Skin of body (tissue), 3 donors: ENCODE measurements at places on chromosomes 1 and 21. TPM values are rescaled to one million over a fixed set of nuclear protein-coding genes. Genes with fewer than 3 reads are reported as not detected.

- DNase-seq = no peak
Observed at GRCh38 chr1:21301794-21302440, 11.7 kb upstream of the ECE1 start.

DNA sequence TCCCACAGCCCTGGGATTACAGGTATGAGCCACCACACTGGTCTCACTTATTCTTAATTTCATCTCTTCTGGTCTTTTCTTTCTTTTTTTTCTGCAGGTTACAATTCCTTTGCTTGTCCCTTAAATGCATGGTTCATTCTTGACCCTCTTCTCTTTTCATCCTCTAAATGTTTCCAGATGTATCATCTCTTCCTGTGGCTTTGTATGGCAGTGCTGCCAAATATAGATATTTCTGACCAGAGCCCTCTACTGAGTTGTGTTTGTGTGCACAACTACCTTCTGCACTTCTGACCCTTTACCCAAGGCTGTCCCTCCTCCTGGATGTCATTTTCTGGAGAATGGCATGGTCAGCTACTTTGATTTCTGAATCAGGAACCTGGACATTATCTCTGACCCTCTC lies 32.5 kb downstream of the OLFML3 start:
- no peak for DNase-seq

- no peak for DNase-seq
Observed at GRCh38 chr1:70966018-70966638, 81.5 kb downstream of the PTGER3 start.

DNA sequence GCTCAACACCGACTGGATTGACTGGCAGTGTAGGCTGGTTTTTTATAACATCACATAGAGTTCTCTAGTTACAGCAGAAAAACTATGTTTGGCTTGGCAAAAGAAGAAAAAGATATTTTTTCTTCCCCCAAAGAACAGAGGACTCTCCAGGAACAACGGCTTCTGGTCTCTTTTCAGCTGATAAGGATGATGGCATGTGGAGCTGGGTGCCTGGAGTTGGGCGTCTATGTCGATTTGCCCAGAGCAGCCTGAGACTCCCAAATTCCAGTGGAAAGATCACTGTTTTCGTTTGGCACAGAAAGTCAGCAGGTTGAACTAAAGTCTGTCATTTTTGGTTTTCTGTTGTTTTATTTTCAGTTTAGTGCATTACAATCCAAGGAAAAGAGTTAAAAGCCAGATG lies 91.1 kb downstream of the SMYD2 start:
- DNase-seq = no peak

DNA sequence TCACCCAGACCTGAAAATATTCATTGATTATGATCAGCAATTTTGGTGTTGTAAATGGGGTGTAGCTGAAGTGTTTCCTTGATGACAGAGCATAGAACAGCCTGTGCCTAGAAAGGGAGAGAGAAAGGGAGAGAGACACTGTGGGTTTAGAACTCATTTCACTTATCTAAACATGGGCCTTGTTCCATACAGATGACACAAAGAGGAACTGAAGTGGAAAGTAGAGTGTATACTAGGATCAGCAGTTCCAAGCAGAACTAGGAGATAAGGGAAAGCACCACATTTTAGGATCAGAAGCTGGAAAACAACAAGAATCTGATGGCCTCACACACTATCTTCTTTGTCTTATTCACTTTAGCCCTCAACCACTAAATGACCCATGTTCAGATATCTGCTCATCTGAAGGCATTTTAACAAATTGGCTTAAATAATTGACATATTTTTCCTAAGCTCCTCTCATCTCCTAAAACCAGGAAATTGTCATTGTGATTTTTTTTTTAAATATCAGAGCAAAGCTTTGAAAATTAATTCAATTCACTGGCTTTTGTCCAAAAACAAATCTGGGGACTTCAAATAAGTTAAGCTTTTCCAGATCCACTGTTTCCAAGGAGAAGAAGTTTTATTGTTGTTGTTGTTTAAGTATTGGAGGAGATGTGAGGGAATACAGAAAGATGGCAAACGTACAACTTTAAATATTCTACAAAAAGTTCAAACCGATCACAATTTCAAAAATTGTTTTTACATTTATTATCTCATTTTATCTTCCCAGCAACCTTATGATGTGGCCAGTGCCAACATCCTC lies 103.8 kb downstream of the LYPLAL1 start:
- DNase-seq = peak; percentile 75

GRCh38 chr1:22247527-22248245 lies 104.8 kb upstream of the WNT4 start:
- no peak for DNase-seq

DNA sequence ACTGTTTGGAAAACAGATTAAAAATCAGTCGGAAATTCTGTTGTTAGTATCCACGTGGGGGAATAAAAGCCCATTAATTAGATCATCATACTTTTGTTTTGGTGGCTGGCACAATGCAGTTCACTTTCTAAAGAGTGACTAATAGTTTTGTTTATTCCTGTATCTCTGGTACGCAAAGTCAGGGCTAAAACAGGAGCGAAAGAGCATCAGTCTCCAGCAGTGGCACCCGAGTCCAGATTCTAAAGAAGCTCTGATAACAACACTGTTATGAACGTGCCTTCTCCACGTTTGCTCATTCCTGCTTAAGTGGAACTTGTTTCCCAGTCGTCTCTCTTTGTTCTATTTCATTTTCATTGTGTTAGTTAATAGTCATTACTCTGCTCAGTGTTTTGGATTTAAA lies 69.6 kb downstream of the HSPA13 start:
- DNase-seq = no peak

- no peak for DNase-seq
Observed at GRCh38 chr1:210726621-210727020, 397.9 kb downstream of the HHAT start.

GRCh38 chr1:155977690-155978324 lies 540 bp downstream of the ARHGEF2 start:
- peak; percentile 40 for DNase-seq

GRCh38 chr1:30759718-30760281 lies 2.2 kb upstream of the LAPTM5 start:
- no peak for DNase-seq

- peak; percentile 11 for DNase-seq
Observed at GRCh38 chr1:38741341-38741740, 118.2 kb downstream of the RRAGC start.

DNA sequence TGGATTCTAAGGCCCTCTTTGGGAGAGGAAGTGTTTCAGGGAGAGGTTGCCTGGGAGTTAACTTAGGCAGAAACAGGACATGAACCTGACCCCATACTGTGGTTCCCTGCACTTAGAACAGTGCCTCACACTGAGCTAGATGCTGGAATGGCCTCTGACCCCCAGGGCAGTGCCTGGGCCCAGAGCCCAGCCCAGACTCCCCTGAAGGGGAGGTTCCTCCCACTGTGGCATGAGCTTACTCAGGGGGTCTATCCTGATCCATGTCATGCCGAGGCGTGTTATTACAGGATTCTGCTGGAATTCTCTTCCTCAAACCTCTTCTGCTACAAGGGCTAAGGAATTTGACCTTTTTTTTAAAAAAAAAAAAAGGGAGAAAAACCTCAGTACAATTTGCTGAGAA lies 72.2 kb downstream of the MRPL37 start:
- no peak for DNase-seq

The CKS1B gene
- total RNA-seq = 43.1 TPM

The KIF21B gene
- total RNA-seq = 1.6 TPM

The TMEM53 gene
- 2.2 TPM for total RNA-seq

The ZBTB8OS gene
- total RNA-seq = 20.3 TPM

The CD53 gene
- total RNA-seq = 18.4 TPM

The MPL gene
- 0.10 TPM for total RNA-seq

The CCSAP gene
- 16.8 TPM for total RNA-seq

The CFAP74 gene
- 0.49 TPM for total RNA-seq

The OR14K1 gene
- total RNA-seq = not detected
